Activated B cell treated with CpG ODN at 0.5 μM for 24 hours (primary cell): ENCODE measurements at places on chromosomes 12 and 14.

DNA sequence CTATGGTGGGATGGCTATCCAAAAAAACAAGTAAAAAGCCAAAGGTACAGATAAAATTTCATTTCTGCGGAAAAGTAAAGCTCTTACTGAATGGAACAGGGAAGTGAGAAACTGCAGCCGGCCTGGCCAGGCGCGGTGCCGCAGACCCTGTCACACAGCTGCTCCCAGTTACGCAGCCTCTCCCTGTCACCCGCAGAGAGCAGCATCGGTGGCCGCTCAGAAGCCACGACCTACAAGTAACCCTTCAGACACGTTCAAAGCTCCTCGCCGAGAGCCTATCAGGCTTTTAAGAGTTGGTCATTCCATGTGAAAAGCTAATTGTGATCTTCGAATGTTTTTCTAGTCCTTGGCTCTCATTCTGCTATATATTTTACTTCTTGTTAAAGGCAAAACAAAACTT lies 11.0 kb upstream of the ANKLE2 start:
- peak; percentile 55 for DNase-seq

GRCh38 chr12:51860986-51861385 lies 12.5 kb upstream of the FIGNL2 start:
- no peak for DNase-seq

DNA sequence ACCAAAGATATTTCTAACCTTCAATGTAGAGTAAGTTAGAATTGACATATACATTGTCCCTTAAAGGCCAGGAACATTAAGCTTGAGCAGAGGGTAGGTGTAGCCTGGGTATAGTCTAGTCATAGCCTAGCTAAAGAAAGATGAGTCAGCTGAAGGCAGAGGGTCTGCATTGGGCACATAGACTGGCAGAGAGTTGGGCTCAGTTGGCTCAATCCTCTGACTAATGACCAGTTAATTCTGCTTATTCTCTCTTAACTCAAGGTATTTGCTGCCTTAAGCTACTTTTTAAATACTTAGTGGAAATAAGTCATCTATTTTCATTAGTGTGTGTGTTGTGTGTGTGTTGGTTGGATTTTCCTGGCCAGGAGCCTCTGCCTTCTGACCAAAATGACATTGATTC lies 467.1 kb downstream of the RAD51B start:
- no peak for DNase-seq

DNA sequence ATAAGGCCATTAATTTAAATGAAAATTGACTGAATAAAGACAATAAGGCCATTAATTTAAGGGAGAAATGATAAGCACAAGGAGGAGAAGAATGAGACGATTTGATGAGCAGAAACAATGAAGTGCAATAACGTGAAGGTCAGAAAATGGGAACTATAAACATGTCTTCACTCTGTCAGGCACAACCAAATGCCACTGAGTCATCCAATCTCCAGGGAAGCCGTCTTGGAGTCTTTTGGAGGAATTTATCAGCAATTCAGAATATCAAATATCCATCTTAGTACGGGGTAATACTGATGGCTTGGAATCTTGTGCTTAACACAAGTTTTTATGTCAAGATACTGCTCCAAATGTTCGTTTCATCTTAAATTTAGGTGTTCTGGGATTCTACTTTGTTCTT lies 159.9 kb downstream of the CAPZA3 start:
- DNase-seq, result no peak

- no peak for DNase-seq
These were observed 34.6 kb downstream of the FMNL3 start for GRCh38 chr12:49672301-49673217.

- DNase-seq, result no peak
These were observed 99.8 kb downstream of the DAD1 start for GRCh38 chr14:22489244-22489545.

GRCh38 chr14:67951529-67952135 lies 132.1 kb downstream of the RAD51B start:
- DNase-seq, result no peak

DNA sequence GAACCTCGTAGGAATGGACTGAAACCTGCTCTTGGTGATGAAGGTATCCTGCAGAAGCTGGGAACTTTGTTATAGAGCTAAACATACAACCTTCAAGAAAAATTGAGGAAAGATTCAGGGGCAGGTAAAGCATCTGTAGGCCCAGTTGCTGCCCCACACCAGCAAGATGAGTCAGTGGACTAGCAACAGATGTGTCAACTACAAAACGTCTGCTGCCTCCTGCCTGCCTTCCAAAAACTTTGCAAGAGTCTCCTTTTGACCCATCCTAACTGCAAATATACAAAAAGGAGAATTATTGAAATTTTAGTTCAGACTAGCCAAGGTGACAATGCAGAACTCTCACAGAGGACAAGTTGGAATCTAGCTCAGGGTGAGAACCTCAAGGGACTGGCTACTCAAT lies 60.9 kb upstream of the TMTC1 start:
- no peak for DNase-seq

DNA sequence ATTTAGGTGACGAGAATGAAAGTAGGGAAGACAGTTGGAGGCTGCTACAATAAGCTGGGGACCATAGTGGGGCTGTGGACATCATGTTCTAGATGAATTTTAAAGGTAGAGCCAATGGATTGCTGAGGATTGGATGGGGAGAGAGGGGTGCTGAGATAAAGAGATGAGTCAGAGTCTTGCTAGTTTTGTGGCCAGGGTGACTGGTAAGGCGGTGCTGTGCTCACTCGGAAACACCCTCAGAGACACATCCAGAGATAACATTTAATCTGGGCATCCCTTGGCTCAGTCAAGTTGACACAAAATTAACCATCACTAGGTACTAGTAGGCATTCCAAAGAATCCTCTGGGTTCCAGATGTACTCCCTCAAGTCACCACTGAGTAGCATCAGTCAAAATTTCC lies 170.7 kb downstream of the ADCK1 start:
- DNase-seq, result no peak

- DNase-seq, result no peak
These were observed 204.3 kb upstream of the SEL1L start for GRCh38 chr14:81737938-81738337.

- no peak for DNase-seq
These were observed 51.7 kb downstream of the MGST1 start for GRCh38 chr12:16399101-16399500.

DNA sequence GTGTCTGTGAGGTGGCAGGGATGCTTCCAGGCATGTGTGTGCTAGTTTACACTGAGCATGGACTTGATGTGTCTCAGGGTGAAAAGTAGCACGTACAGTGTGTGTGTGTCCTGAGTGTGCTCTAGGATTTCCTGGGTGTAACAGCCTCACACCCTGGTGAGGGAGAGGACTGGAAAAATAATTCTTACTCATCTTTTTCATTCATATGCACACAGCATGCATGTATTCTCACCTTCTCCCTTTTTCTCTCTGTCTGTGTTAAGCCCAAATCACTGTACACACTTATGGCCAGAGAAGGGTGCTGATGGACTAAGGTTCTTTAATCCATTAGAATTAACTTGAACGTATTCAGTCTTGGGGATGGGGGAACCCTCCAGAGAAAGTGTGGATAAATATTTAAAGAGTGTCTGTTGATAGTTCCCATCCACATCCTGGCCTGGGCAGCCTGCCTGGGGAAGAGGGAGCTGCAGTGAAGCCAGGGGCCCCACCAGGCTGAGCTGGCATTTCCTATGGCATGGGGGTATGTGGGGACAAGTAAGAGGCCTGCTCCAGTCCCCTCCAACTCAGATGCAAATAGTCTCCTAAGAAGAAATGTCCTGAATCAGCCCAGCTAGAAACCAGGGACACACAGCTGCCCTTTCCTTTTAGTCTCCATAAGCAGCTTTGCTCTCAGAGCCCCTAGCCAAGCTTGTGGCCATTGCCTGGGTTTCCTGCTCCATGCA lies 1.1 kb upstream of the HOXC8 start:
- no peak for DNase-seq

- DNase-seq, result no peak
These were observed 264.4 kb downstream of the TMEM117 start for GRCh38 chr12:44100264-44100663.

GRCh38 chr14:103995876-103996275 lies 53.5 kb upstream of the RD3L start:
- DNase-seq, result no peak

GRCh38 chr12:87047691-87048090 lies 791.5 kb upstream of the MGAT4C start:
- no peak for DNase-seq

- DNase-seq, result no peak
These were observed 4.5 kb upstream of the HECTD4 start for GRCh38 chr12:112386726-112387125.

DNA sequence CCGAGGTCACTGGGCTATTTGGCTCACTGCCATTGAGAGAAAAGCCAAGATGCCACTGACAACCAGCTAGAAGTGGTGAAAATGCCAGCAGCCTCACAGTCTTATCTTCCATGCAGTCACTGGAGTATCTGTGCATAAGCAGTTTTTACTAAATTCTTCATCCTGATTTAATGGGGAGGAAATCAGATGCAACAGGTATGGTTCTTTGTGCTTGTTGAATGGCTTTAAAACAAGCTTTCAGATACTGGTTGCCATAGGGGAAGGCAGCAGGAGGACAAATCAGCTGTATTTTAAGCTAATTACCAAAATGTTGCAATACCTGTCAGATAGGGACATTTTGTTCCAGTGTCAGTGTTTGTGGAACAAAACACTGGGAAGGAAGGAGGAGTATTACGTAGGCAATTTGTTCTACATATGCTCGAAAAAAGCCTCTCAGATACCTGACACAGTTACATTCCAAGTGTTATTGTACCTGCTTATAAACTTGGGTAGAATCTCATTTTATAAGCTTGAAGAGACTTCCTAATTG lies 54.1 kb upstream of the ARHGAP5 start:
- DNase-seq, result no peak

DNA sequence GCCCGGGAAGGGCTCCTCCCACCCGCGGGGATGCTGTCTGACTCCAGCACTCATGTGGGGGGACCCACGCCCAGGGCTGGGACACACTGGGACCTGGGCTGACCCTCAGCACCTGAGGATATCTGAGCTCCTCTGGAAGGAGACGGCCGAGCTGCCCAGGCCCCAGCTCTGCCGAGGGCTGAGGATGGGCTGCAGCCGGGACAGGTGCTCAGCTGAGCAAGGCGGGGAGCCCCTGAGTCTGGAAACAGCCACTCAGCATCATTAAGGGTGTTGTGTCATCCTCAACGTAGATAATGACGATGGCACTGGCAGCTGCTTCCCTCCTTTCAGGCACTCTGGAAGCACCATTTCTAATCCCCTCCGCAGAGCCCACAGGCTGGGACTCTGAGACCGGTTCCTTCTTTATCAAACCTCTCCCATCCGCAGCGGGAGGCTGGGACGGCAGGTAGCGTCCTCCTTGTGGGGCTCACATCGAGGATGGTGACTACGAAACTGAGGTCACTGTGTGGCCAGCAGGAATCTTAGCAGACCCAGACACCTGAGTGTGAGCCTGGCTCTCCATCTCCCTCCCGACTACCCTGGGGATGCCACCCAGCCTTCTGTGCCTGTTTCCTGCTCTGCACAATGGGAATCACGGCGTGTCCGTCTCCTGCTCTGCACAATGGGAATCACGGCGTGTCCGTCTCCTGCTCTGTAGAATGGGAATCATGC lies 26.7 kb upstream of the SFSWAP start:
- no peak for DNase-seq

- DNase-seq, result no peak
These were observed 749.2 kb downstream of the NOVA1 start for GRCh38 chr14:25848601-25849000.

DNA sequence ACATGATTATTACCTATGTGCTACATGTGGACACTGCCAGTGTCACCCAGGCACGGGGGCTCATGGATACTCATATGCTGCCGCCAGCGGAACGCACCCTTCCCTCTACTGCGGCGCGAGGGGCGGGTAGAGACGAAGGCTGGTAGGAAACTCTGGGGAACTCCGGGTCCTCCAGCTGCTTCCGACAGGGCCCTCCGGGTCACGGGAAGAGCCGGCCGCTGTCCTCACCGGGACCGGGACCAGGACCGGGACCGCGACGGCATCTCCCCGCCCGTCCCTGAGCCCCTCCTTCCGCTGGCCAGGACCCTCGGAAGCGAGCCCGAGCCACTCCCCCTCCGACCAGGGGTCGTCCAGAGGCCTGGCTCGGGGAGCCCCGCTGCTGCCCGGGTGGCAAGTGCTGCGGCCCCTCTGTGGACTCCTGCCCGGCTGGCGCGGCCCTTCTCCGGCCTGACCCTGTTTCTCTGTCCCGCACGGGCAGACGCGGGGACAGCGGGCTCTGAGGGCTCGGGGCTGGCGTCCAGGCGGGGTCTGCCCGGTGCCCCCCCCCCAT lies 209.6 kb downstream of the ADGRD1 start:
- no peak for DNase-seq

DNA sequence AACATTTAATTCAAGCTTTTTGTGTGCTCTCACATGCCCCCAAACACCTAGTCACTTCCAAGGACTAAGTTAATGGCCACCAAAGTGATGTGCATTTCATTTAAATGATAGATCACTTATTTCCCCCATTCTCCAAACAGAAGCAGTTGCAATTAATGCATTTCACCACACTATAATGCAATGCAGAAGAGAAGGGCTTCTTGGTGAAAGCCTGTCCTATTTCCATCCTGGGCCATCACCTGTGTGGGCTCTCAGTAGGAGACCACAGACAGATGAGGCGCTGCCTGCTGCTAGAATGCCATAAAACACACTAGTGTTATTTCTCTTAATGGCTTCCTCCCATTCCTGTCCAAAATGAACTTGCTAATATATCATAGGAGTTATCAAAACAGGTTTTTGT lies 151.2 kb downstream of the GPR65 start:
- no peak for DNase-seq

- DNase-seq, result no peak
These were observed 4.3 kb downstream of the GPR132 start for GRCh38 chr14:105060751-105061427.

DNA sequence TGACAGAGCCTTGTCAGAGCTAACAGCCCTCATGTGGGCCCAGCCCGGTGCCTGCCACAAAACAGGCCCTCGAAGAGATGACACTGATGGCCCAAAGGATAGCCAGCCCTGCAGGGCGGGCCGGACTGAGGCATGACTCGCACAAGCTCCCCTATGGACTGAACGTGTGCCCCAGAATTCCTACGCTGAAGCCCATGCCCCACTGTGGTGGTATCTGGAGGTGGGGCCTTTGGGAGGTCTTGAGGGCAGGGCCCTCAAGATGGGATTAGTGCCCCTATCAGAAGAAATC lies 38.6 kb downstream of the CHGA start:
- DNase-seq, result no peak

- DNase-seq, result no peak
These were observed 172.1 kb downstream of the ETNK1 start for GRCh38 chr12:22796941-22797630.

- no peak for DNase-seq
These were observed 249.2 kb upstream of the AMIGO2 start for GRCh38 chr12:47328831-47329545.
